Astrocyte of the hippocampus (primary cell): ENCODE measurements at places on chromosomes 1 and 21.

- DNase-seq = peak; percentile 63
Measured at GRCh38 chr1:21254335-21254951, 35.8 kb downstream of the ECE1 start.

DNA sequence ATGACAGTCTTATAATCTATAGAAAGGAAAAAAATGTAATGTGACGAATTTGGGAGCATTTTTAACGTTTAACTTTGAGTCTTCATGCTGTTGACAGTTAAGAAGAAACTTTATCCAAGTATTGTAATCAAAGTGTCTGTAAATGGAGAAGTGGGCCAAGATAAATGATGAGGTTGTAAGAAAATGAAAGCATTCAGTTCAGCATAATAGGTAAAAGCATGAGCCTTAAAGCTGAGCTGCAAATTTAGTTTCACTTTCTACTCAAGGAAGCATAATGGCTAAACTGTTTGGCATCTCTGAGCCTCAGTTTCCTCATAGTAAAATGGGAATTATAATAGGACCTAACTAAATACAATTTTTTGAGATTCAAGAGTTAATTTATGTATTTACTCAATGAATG lies 1554.8 kb downstream of the KCNT2 start:
- DNase-seq = peak; percentile 10

DNA sequence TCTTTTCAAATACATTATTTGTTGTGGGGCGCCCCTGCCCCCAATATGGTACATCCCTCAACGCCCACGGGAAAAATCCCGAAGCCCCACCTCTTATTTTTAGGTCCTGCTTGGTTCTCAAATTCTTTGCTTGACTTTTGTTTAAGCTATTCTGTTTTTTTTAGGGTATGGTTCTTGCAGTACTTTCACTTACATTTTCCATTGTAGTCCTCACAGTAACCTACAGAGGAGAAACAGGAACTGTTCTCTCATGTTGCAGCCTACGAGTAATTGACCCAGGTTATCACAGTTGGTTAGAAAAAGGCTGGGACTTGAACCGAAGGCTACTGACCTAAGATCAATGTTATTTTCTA lies 697 bp upstream of the C21orf91 start:
- DNase-seq = no peak

DNA sequence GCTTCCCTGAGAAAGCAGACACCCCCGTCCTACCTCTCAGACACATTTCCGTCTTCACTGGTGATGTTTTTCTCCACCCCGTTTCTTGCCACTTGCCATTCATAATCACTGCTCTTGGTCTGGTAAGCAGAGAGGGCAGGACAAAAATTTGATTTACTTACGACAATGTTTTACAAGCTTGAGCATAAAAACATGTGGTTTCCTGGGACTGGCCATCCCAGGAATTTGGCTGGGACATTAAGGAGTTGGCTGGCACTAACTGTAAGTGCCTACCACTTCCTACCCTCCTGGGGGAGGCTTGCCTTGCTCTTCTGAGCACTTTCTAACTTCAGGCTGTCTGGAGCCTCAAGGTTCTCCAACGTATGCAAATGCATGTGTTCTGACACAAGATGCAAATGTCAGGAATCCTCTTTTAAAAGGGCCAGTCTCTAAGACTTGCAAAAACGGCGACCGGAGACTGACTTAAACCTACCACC lies 24.2 kb downstream of the ZBTB18 start:
- peak; percentile 59 for DNase-seq

GRCh38 chr1:192252776-192253175 lies 64.0 kb upstream of the RGS21 start:
- no peak for DNase-seq
